ENCODE measurements at places on chromosomes 7 and 10. TPM values are rescaled to one million over a fixed set of nuclear protein-coding genes. Genes with fewer than 3 reads are reported as not detected.

GRCh38 chr7:16398146-16399017, 23.0 kb downstream of the CRPPA start:
- no peak for DNase-seq
- no peak overlapping the region for H3K27ac ChIP-seq
- H3K4me1 ChIP-seq = no peaks in the 10 kb centered on the region
- H3K27me3 ChIP-seq = no peaks in the 10 kb centered on the region

- no peaks in the 10 kb centered on the region for H3K27me3 ChIP-seq
- no peaks in the 10 kb centered on the region for H3K36me3 ChIP-seq
- H3K4me1 ChIP-seq = peaks cover 19% of the 10 kb centered on the region
- H3K4me3 ChIP-seq = no peak overlapping the region
- peak overlapping the region; percentile 78 for H3K27ac ChIP-seq
These were observed 13.1 kb downstream of the PLCE1 start for GRCh38 chr10:94006591-94007550.

DNA sequence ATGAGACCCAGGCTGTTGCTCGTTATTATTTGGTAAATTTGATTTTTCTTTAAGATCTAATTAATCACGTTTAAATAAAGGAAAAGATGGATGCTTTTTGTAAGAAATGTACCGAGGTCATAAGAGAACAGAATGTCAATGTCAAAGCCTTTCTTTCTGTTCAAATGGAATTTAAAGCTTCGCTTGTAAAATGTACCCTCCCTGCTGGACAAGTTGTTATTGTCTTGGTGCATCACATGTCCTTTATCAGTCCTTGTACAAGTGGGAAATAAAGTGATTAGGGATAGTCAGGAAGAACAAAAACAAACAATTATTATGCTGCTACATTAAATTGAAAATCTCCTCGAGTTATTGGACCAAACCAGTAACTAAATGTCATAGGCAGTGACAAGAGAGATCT, 363.2 kb downstream of the PHTF2 start:
- H3K4me3 ChIP-seq = no peak overlapping the region
- H3K27me3 ChIP-seq = no peaks in the 10 kb centered on the region
- H3K27ac ChIP-seq = no peak overlapping the region
- no peaks in the 10 kb centered on the region for H3K4me1 ChIP-seq

GRCh38 chr10:17649836-17650235, 5.9 kb downstream of the STAM start:
- no peak overlapping the region for H3K27ac ChIP-seq
- no peak for DNase-seq
- H3K4me3 ChIP-seq = no peak overlapping the region
- H3K36me3 ChIP-seq = no peaks in the 10 kb centered on the region

GRCh38 chr7:92698237-92698841, 108.1 kb upstream of the FAM133B start:
- H3K4me3 ChIP-seq = no peak overlapping the region
- no peaks in the 10 kb centered on the region for H3K4me1 ChIP-seq
- no peaks in the 10 kb centered on the region for H3K27me3 ChIP-seq
- no peak for DNase-seq
- no peaks in the 10 kb centered on the region for H3K36me3 ChIP-seq

DNA sequence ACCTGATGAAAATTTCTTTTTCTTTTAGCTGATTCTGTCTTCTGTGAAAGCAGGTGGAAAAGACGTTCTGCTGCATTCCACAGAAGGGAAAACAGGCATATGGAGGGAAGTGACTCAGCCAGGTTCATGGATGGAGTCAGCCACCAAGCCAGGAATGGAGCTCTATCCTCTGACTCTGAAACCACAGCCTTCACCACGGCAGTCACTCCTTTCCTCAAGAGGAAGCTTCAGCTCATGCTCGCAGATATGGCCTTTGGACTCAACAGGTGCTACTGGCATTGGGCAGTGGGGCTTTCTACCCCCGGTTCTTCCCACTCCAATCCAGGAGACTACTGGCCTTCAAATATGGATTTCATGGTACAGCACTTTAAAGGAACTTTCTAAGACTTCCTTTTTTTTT, 11.5 kb upstream of the PLAU start:
- H3K27me3 ChIP-seq = no peaks in the 10 kb centered on the region
- no peaks in the 10 kb centered on the region for H3K36me3 ChIP-seq
- DNase-seq = no peak
- H3K4me3 ChIP-seq = no peak overlapping the region
- no peak overlapping the region for H3K27ac ChIP-seq
- peaks cover 4% of the 10 kb centered on the region for H3K4me1 ChIP-seq

- no peaks in the 10 kb centered on the region for H3K27me3 ChIP-seq
- no peak overlapping the region for H3K4me3 ChIP-seq
- no peaks in the 10 kb centered on the region for H3K4me1 ChIP-seq
- DNase-seq = no peak
- no peaks in the 10 kb centered on the region for H3K36me3 ChIP-seq
- H3K27ac ChIP-seq = no peak overlapping the region
These were observed 200.9 kb downstream of the MBL2 start for GRCh38 chr10:52571516-52572182.

DNA sequence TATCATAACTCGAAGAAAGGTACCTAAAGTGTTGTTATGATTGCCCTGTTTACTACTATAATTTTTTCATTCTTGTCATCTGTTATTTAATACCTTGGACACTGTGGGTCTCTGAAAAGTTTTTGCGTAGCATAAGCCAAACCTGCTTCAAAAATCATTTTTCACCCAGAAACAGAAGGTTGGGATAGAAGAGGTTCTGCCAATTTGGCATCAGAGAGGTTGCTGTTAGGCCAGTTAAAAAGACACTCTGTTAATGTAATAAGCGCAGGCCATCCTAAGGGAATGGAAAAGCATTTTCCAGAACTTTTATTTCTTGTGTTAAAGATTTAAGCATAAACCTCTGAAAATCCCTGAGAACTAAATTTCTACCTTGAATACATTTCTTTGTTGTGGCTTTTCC, 212.2 kb downstream of the BMPER start:
- H3K27me3 ChIP-seq = no peaks in the 10 kb centered on the region
- no peaks in the 10 kb centered on the region for H3K4me1 ChIP-seq
- no peak overlapping the region for H3K27ac ChIP-seq
- DNase-seq = no peak
- no peak overlapping the region for H3K4me3 ChIP-seq
- no peaks in the 10 kb centered on the region for H3K36me3 ChIP-seq

- no peaks in the 10 kb centered on the region for H3K27me3 ChIP-seq
- no peaks in the 10 kb centered on the region for H3K36me3 ChIP-seq
- no peak for DNase-seq
- H3K27ac ChIP-seq = no peak overlapping the region
- no peak overlapping the region for H3K4me3 ChIP-seq
- no peaks in the 10 kb centered on the region for H3K4me1 ChIP-seq
These were observed 39.0 kb downstream of the TAF3 start for GRCh38 chr10:7857262-7857661.

DNA sequence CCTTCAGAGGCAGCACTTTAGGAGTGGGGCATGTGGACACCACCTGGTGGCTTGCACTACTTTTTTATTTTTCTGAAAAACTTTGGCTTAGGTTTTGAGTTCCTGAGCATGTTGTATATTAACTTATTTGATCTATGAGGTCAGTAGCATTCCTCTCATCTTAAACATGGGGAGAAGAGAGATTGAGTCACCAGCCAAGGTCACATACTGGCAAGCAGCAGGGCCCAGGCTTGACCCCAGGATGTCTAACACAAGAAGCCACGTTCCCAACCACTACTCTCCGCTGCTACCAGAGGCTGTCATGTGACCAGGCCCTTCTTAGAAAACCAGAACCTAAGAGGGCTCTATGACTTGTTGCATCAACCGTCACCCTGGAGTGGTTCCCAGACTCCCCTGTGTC, 210.3 kb upstream of the GPR26 start:
- DNase-seq = no peak
- no peaks in the 10 kb centered on the region for H3K4me1 ChIP-seq
- H3K27ac ChIP-seq = no peak overlapping the region

DNA sequence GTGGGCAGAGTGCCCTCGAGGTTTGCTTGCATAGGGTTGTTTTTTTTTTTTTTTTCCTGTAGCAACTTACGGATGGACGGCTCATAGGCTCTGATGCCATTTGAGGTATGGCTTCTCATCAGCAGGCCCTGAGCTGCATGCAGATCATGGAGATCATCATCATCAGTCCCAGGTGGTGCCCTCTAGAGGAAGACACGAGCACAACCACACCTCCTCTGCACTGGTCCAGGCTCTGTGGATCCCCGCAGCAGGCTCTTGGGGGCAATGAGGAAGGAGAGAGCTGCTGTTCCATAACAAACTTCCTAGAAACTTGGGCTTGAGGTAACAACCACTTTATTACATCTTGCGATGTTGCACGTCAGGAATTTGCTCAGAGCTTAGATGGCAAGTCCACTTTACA, 132.7 kb upstream of the CXCL12 start:
- no peaks in the 10 kb centered on the region for H3K4me1 ChIP-seq
- H3K27me3 ChIP-seq = no peaks in the 10 kb centered on the region
- no peaks in the 10 kb centered on the region for H3K36me3 ChIP-seq
- no peak overlapping the region for H3K27ac ChIP-seq
- no peak for DNase-seq

DNA sequence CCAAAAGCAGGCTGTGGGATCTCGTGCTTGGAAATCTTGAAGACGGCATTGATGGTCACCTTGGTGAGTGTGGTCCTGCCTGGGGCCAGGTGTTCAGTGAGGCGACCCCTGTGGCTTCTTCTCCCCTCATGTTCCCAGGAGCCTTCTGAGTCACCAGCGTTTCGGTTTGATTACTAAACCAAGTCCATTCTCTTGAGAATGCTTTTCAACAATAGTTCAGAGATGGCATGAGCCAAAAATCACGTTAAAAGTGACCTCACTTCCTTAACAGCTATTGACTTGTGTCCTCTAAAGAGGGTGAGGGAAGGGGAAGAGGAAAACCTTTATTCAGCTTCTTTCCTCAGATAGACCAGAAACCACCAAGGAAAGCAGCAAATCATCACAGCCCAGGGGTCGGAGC, 315.2 kb downstream of the GATA3 start:
- no peak overlapping the region for H3K4me3 ChIP-seq
- no peaks in the 10 kb centered on the region for H3K27me3 ChIP-seq
- no peaks in the 10 kb centered on the region for H3K36me3 ChIP-seq

GRCh38 chr7:121449735-121450240, 53.7 kb upstream of the FAM3C start:
- no peaks in the 10 kb centered on the region for H3K36me3 ChIP-seq
- no peaks in the 10 kb centered on the region for H3K27me3 ChIP-seq
- H3K4me3 ChIP-seq = no peak overlapping the region
- no peak for DNase-seq

- DNase-seq = no peak
- H3K27me3 ChIP-seq = peaks cover 54% of the 10 kb centered on the region
- H3K4me1 ChIP-seq = peaks cover 13% of the 10 kb centered on the region
- no peaks in the 10 kb centered on the region for H3K36me3 ChIP-seq
- no peak overlapping the region for H3K4me3 ChIP-seq
These were observed 9.3 kb upstream of the EN2 start for GRCh38 chr7:155448632-155449007.

DNA sequence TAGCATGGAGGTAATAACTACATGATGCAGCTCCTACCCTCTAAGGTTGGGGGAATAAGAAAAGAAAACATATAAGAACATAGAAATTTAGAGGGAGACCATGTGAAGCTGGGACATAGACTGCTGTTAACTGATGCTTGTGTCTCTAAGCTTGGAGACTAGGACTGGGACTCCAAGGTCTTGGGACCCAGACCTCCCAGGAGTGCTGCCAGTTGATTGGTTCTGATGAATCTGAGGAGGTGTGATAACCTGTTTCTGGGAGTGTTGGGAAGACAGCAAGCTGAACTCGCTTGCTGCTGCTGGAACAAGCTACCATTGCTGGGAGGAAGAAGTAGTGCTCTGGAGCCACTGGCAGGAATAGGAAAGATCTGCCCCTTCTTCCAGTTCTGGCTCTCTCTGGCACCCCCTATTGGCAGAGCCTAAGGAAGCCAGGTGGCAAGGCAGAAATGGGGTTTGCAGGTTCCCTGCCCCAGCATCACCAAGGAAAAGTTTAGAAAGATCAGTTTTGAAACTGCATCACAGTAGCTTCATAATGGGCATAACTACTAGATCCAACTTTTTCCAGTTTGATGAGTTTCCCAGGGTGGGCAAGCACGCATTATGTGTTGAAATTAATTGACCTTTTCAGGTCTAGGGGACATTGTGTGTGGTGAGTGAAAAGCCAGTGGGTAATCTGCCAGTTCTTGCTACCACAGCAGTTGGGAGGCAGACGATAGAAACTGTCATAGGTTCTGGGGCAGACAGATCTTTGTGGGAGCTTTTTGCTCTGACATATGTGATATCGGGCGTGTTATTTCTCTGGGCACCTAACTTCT, 140.7 kb downstream of the SND1 start:
- DNase-seq = peak; percentile 61
- H3K27me3 ChIP-seq = no peaks in the 10 kb centered on the region
- H3K36me3 ChIP-seq = no peaks in the 10 kb centered on the region
- H3K27ac ChIP-seq = no peak overlapping the region

DNA sequence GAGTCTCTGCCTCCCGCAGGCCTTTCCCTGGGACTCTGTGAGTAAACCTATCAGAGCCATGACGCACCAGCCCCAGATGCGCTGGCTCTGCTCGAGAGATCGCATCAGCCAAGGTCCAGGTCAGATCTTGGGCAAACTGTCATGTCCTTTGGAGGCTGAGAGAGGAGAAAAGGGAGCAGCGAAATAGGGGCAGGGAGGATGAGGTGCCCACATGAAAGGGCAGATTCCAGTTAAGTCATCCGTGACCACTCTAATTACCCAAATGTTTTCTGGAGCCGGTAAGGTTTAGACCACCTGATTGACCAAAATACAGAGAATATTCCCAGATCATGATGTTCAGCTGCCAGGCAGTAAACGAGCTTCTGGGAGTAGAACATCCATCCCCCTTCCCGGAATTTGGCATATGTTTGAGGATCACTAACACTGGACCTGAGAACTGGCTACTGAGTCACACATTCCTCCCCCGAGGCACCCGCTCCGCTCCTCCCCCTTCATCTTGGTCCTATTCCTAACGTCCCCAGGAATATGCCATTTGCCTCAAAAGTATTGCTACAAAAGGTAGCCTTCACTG, 88.0 kb downstream of the FGFR2 start:
- no peaks in the 10 kb centered on the region for H3K4me1 ChIP-seq
- H3K27ac ChIP-seq = no peak overlapping the region
- no peaks in the 10 kb centered on the region for H3K27me3 ChIP-seq
- DNase-seq = no peak
- H3K4me3 ChIP-seq = no peak overlapping the region

Gene NYAP1
- total RNA-seq = 2.5 TPM

Gene UNCX
- total RNA-seq = not detected

Gene KCNH2
- total RNA-seq = 4.4 TPM

Gene OR9A2
- not detected for total RNA-seq

Gene SFTPA2
- not detected for total RNA-seq

Gene MUC12
- total RNA-seq = 6.5 TPM

Gene HOXA9
- total RNA-seq = 25.7 TPM

Measured in Peyer's patch (tissue), 4 donors.